Mesenteric fat pad (tissue), 1 donor: ENCODE measurements at places on chromosomes 2 and 18. TPM values are rescaled to one million over a fixed set of nuclear protein-coding genes. Genes with fewer than 3 reads are reported as not detected.

The CPS1 gene
- 3.8 TPM for total RNA-seq

The TNFRSF11A gene
- total RNA-seq = 17.1 TPM

The CAMKMT gene
- total RNA-seq = 10.2 TPM

The SLC16A14 gene
- total RNA-seq = 2.5 TPM

The SERPINB13 gene
- not detected for total RNA-seq

The TCF23 gene
- 0.48 TPM for total RNA-seq

The XDH gene
- 0.26 TPM for total RNA-seq

The RAMP1 gene
- total RNA-seq = 21.8 TPM

The SERPINB12 gene
- total RNA-seq = not detected

The MBD5 gene
- 28.1 TPM for total RNA-seq

DNA sequence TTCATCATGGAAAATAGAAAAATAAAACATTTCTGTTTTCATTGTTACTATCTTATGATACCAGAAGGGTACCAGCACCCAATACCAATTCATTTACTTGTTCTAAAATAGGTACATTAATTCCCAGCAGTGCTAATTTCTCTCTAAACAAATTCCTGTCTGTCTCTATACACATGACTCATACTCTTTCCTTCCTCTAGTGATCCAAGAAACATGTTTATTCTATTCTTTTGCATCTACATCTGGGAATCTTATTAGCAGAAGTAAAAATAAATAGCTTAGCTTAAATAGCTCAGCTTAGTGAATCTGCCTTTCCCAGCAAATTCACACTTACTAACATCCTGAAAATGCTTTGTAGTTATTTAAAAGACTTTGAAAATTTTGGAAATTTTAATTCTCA, 84.5 kb upstream of the MAPRE2 start:
- DNase-seq = no peak

GRCh38 chr18:63147973-63148372, 171.6 kb downstream of the BCL2 start:
- DNase-seq = no peak

DNA sequence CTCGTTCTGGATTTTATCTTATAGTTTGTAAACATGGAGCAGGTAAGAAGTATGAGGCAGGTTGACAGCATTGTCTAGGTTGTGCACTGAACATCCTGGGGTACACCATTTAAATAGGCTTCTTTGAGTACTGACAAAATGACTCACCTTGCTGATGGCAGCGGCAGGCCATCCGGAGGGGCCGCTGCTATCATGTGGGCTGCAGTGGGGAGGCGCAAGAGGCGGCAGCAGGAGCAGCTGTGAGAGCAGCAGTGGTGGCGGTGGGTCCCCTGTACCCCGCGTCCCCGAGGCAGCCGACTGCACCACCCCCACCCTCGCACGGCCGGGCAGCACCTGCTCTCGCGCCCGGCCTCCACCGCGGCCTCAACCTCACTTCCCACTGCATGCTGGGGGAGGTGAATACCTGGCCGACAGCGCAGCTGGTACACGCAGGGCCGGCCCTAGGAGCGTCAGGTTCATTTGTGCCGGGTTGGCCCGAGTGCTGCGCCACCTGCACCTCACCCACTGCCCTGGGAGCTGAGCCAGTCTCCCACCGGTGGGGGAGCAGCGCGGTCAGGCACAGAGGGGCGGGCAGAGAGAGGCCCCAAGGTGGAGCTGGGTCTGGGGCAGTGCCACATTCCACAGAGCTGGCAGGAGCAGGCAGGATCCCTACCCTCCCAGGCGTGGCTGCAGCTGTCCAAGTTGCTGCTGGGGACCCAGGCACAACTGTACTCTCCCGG, 154.5 kb upstream of the RBMS1 start:
- no peak for DNase-seq

DNA sequence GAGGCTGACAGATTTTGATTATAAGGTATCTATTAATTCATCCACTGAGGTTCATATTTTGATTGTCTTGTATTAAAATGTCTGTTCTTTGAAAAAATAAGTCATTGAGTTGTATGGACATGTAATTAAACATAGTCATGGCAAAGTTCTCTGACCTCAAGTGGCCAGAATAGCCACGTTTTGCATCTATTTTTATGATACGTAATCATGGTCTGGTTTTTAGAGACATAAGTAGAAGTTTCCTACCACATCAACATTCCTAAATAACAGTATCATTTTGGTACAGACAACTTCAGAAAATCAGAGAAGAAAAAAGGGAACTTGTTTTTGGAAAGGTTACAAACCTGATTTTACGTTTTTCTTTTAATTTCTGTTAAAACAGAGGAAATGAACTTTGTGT, 47.6 kb downstream of the COL5A2 start:
- DNase-seq = no peak

DNA sequence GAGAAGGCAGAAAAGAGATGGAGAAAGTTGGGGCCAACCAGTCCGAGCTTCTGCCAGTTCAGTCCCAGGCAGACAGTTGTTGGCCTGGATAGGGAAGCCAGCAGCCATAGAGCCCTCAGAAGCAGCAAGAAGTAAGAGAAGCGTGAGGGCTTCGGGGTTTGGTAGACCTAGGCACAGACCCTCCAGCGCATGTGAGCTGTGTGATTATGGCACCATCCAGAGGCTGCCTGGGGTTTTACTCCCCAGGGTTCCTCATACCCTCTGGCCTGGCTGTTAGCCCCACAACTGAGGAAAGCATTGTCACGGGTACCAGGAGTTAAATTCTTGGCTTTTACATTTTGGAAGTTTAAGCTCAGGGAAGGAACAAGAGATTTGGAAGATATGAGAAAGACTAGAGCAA, 93.7 kb upstream of the RAB6C start:
- peak; percentile 28 for DNase-seq

GRCh38 chr2:8527031-8527430, 154.8 kb upstream of the ID2 start:
- DNase-seq = no peak

GRCh38 chr18:49279041-49279440, 181.4 kb downstream of the DYM start:
- DNase-seq = no peak

GRCh38 chr2:168901003-168901402, at the start of gene G6PC2:
Gene G6PC2 (plus strand): TSS chr2:168901291. CDS start chr2:168901332, 41 bp downstream.
- no peak for DNase-seq

DNA sequence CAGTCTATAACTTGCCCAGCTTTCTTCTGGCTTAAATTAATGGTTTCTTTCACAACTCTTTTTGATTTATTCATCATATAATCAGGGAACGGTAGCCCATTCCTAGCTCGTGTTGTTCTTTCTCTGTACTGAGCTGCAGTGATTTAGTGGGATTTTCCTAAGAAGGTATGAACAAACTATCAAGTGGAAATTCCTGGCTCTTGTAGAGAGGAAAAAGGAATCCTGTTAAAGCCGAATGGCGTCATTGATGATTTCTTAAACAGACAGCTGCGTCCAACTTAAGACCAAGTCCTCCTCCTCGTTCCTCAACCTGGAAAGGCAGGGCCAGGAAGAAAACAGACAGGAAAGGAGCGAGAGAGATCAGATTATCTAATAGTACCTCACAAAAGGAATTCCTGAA, 69.2 kb upstream of the CABLES1 start:
- no peak for DNase-seq

- DNase-seq = no peak
Observed at GRCh38 chr2:46563186-46563585, 83.8 kb downstream of the TMEM247 start.

GRCh38 chr2:138390316-138390945, 111.1 kb upstream of the SPOPL start:
- DNase-seq = no peak

DNA sequence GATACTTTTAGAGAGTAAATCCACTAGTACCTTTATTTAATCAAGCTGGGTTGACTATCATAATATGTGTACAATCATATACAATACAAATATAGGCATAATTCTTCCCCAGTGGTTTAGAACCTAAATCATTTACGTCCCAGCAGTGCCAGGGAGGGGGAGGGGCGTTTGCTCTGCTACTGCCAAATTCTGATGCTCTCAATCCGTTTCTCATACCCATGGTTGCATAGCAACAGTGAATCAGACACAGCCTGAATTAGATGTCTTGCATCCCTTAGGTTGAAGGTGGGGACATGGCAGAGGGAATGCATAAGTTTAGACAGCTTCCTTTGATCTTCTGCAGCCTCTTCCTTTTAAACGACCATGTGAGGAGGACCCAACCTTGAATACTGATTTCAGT, 135.4 kb downstream of the ABCA12 start:
- no peak for DNase-seq

- DNase-seq = no peak
Observed at GRCh38 chr2:209511637-209512036, 87.8 kb downstream of the MAP2 start.

DNA sequence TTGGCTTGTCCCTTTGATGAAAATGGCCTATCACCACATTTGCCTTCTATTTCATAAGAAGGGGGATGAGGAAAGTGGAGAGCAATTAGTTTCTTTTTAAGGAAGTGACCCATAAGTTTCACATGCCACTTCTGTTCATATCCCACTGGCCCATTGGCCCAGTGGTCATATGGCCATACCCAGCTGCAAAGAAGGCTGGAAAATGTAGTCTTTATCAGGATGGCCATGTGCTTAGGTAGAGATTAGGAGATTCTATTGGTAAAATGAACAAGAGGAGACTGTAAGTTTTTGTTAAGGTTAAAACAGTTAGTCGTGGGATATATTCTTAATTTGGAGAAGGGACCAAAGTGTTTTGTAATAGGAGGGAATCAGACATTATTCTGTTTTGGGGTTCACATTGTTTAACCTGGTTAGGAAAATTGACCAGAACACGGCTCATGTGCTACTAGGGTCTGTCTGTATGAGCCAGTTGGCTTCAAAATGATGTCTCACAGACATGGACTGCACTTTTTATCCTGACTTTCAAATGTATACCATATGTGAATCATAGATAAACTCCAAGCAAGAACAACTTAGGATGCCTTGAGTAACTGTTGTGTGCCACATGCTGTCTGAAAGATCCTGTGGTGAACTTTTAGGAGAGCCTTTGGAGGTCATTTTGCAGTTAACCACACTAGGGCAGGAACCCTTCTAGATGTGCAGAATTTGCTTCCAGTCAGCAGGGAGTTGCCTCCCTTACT, 17.3 kb downstream of the PLCL1 start:
- no peak for DNase-seq

GRCh38 chr18:68148863-68149262, 566.0 kb downstream of the TMX3 start:
- DNase-seq = no peak

- DNase-seq = no peak
Observed at GRCh38 chr2:237218756-237219155, 133.1 kb downstream of the COPS8 start.

DNA sequence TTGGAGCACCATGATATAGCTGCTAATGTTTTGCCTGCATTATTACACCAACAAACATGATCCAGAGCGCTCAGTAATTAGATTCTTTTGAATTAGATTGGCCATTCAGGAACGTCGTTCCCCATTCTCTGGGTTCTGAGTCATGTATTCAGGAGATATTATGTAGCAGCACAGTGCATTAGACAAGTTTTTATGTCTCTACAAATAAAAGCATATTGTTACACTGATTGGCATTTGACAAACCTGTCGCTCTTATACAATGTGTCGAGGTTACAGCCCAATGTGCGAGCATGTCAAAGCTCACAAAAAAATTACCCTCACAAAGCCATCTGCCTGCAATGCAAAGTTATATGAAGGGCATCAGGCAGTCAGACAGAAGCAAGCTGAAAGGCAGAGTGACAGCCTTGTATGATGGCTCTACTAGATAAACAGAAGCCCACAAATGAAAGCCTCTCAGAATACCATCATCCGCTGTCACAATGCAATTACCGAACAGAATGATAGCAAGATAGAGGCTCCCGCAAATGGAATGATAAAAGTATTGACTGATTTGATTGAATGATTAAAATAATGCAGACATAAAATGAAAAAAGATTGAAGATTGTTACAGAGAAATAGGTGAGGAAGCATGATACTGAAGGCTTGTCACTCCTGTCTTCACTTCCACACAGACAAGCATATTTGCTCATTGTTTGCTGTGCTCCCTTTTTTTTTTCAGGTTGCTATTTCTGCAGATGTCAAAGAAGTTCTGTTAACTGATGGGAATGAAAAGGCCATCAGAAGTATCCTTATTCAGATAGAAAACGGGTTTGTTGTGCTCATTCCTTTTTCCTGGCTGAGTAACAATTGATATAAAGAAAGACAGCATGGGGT, 234.6 kb upstream of the SIX3 start:
- DNase-seq = no peak

DNA sequence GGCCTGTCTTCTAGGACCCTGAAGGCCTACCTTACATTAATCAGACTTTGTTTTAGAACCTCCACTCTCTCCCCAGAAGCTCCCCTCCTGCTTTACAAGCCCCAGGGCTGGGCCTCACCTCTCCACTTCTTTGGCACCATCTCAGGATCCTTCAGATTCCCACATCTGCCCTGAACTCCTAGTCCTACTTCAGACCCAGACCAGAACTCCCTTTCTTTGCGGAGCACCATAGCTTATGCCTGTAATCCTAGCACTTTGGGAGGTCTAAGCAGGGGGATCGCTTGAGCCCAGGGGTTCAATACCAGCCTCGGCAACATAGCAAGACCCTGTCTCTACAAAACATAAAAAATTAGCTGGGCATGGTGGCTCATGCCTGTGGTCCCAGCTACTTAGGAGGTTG, 991 bp downstream of the CHCHD5 start:
- DNase-seq = no peak

GRCh38 chr2:64463781-64464180, 9.8 kb downstream of the LGALSL start:
- no peak for DNase-seq

GRCh38 chr18:7840411-7840810, 273.3 kb downstream of the PTPRM start:
- no peak for DNase-seq

- DNase-seq = no peak
Observed at GRCh38 chr2:13106302-13106701, 389.6 kb downstream of the TRIB2 start.

DNA sequence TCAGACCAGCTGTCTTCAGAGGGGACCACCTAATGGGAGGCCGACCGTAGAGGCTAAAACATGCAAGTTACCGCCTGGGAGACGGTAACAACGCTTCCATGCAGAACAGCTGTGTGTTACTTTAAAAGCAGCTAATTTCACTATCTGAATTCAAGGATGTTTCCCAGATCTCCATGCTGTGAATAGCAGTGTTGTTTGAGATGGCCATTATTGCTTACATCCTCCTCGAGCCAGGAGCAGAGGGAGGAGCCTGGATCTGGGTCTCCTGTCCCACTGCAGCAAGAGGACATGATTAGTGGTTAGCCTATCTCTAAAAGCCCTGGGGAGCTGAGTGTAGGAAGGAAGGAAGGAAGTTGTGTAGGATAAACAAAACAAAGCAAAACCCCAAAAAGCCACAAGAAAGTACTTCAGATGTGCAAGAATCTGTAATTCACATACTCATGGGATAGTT, 50.9 kb downstream of the ACTR2 start:
- DNase-seq = no peak

GRCh38 chr2:127796389-127796788, 14.6 kb downstream of the WDR33 start:
- no peak for DNase-seq

- no peak for DNase-seq
Observed at GRCh38 chr18:51168026-51168742, 29.3 kb downstream of the MEX3C start.

DNA sequence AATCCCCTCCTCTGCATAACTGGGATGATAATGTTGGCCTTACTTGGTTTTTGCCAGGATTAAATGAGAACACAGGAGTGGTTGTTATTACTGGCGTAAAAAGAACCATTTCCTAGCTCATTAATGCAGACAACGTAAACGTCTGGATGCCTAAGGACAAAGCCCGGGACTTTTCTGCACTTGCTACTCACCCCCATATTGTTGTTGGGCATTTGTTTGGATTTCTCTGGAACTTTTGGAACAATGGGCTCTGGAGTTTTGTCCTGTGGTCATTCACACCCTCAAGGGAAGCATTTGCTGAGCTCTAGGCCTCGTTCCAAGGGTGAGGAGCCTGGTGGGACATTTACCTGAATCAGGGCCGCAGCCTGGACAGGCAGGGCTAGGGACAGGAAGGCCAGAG, 76.0 kb downstream of the HS1BP3 start:
- no peak for DNase-seq
